IMR-90 (cell line): ENCODE measurements at places on chromosomes 3 and 15. TPM values are rescaled to one million over a fixed set of nuclear protein-coding genes. Genes with fewer than 3 reads are reported as not detected.

DNA sequence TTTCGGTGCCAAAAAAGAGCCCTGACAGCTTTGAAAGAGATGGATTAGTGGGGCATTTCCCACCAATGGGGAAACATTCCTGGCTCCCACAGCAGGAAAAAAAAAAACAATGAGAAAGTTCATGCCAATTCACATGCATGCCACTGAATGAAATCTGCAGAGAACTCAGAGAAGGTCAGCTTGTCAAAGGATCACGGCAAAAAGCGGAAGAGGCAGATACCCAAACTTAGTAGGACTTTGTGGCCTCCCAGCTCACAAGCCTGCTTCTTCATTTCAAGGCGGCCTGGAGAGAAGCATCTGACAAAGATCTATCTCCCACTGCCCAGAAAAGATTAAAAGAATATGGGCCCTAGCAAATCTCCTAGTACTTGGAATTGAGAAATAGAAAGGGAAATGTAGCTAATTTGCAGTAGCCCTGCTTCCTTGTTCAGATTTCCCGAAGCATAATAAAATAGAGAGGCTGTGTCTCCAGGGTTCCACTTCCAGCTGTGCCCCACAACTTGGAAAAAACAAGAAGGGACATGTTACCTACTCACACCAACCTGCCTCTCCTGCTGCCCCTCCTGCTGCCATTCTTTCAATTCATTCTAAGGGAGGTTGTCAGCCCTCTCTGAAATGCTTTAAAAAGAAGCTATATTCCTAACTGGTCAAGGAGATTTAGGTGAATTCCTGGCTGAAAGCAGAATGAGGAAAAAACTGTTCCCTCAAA is 170.4 kb downstream of the FHIT start:
- no peak overlapping the region for H3K4me3 ChIP-seq
- no peak overlapping the region for H3K27ac ChIP-seq
- DNase-seq, result no peak
- H3K4me1 ChIP-seq, result no peaks in the 10 kb centered on the region

- H3K4me3 ChIP-seq, result no peak overlapping the region
- no peaks in the 10 kb centered on the region for H3K4me1 ChIP-seq
- no peak overlapping the region for H3K27ac ChIP-seq
- peaks cover 11% of the 10 kb centered on the region; the same call in 1 of the 2 replicates for H3K36me3 ChIP-seq
- no peaks in the 10 kb centered on the region for H3K27me3 ChIP-seq
- DNase-seq, result no peak
These were observed 45.3 kb downstream of the DNAH1 start for GRCh38 chr3:52361454-52361853.

- peaks cover 19% of the 10 kb centered on the region for H3K4me1 ChIP-seq
- DNase-seq, result no peak
- H3K36me3 ChIP-seq, result 0 out of 2 replicates have a peak, but pooled peaks cover 1% of the 10 kb centered on the region
- H3K4me3 ChIP-seq, result no peak overlapping the region
- no peaks in the 10 kb centered on the region for H3K27me3 ChIP-seq
- peak overlapping the region; percentile 53; the same call in 1 of the 2 replicates for H3K27ac ChIP-seq
These were observed 981.9 kb downstream of the TUSC7 start for GRCh38 chr3:117691526-117691925.

Gene ROBO2
- total RNA-seq, result 14.5 and 17.2 TPM in 2 replicates

Gene DNAJC13
- 48.6 and 67.8 TPM in 2 replicates for total RNA-seq
